NCI-H1436 treated with DMSO at 0.1 percent for 48 hours (cell line): ENCODE measurements at places on chromosomes 11 and 22.

DNA sequence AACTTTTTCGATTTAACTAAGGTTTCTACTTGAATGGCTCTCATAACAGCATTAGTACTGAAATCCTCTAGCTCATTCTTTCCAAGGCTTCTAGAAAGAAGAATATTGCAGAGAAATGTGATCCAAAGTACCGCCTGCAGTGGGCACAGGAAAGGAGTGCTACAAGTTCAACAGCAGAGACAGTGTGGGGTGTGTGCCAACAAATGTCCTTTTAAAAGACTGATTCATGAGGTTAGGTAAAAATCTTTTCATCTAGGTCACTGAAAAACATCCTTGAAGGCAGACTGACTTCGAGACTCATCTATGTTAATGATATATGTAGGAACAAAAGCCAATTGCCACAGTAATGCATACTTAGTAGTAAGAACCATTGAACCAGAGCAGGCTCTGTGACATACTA lies 349.1 kb upstream of the PITPNB start:
- no peak for DNase-seq

DNA sequence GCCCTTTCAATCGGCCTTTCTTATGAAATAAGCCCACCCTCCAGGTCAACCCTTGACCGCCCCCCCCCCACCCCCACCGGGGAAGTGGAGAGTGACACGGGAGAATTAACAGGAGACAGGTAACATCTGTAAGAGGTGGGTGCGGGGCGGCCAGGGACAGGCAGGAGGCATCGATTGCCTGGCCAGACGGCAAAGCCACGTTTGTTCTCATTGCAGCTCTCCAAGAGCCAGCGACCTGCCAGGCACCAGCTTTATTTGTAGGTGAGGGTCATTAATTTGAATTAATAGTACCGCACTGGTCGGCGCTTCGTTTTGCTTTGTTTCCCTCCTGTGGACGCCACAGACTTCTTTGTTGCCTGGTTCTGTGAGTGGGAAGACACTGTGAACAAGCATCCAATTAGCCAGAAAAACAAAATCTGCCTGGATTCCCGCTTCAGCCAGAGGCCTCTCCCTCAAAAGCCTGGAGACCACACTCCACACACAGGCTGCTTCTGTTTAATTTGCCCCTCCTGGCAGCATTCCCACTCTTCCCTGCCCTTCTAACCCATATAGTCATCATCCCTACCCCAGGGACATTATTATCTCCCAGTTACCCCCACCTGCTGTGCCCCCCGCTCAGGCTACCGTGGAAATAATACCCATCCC lies 104.5 kb upstream of the OPCML start:
- DNase-seq = no peak

- no peak for DNase-seq
Observed at GRCh38 chr11:21323617-21324016, 654.2 kb downstream of the NELL1 start.

DNA sequence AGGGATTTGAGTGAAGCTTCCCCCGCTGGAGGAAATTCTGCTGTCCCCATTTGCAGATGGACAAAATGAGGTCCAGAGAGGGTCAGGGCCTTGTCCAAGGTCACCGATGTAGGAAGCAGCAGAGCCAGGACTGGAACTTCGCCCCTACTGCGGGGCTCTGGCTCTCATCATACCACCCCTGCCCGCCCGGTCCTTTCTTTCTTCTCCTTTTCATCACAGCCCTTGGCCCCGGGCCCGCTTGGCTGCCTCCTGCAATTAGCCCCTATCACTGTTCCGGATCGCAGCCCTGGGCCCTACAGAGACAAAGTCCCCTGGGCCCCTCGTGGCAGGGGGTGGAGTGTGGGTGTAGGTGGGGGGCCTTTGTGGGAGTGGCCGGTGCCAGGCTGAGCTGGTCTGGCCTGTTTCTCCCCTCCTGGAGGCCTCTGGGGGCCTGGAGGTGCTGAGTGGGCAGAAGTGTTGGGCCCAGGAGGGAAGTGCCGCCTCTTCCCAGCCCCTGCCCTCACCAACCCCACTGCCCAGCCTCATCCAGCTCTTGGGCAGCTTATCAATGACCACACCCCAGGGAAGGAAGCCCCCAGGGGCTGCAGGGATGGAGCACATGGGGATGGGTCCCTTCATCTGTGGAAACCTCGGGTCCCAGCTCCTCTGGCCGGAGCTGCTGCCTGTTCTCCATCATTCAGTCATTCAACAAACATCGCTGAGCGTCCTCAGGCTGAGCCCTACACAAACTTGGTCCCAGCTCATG lies 3.4 kb downstream of the EMID1 start:
- peak; percentile 31 for DNase-seq

- DNase-seq = no peak
Observed at GRCh38 chr11:95341221-95341620, 110.2 kb upstream of the SESN3 start.

DNA sequence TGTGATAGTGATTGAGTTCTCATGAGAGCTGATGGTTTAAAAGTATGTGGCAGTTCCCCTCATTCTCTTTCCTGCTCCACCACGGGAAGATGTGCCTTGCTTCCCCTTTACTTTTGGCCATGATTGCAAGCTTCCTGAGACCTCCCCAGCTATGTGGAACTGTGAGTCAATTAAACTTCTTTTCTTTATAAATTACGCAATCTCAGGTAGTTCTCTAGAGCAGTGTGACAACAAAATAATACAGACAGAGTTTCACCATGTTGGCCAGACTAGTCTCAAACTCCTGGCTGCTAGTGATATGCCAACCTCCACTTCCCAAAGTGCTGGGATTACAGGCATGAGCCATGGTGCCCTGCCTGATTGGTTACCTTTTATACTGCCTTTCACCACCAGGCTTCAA lies 755.2 kb downstream of the METTL15 start:
- no peak for DNase-seq

GRCh38 chr22:36587289-36588154 lies 58.6 kb upstream of the EIF3D start:
- no peak for DNase-seq

- DNase-seq = no peak
Observed at GRCh38 chr11:73324665-73325035, 16.6 kb downstream of the ARHGEF17 start.

DNA sequence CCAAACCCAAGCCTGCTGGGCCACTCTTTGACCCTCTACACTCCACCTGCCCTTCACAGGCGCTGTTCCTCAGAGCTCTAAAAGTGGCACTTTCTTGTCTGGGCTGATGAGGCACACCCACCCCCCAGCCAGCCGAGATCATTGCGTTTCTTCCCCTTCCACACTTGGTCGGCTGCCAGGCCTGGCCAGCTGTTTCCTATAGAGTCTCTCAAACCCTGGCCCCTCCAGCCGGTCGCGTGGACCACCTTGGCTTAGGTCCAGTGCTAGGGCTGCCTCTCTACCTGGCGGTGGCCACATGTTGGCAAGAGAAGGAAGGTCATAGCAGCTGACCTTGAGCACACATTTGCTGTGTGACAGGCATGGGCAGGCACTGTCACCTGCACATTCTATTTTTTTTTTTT lies 60.6 kb downstream of the PPP6R2 start:
- DNase-seq = no peak

DNA sequence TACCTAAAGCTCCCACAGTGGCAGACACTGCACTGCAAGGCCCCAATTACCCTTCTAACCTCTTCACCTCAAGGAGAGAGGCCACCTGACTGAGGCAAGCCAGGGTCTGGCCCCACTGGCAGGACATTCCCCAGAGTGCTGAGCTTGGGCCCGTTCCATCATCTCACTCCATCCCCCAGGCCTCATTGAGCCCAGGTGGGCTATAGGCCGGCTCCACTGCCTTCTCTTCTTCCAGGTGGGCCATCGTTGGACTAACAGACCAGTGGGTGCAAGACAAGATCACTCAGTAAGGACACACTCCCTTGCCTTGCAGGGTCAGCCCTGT lies 19.1 kb downstream of the CDC45 start:
- DNase-seq = no peak

DNA sequence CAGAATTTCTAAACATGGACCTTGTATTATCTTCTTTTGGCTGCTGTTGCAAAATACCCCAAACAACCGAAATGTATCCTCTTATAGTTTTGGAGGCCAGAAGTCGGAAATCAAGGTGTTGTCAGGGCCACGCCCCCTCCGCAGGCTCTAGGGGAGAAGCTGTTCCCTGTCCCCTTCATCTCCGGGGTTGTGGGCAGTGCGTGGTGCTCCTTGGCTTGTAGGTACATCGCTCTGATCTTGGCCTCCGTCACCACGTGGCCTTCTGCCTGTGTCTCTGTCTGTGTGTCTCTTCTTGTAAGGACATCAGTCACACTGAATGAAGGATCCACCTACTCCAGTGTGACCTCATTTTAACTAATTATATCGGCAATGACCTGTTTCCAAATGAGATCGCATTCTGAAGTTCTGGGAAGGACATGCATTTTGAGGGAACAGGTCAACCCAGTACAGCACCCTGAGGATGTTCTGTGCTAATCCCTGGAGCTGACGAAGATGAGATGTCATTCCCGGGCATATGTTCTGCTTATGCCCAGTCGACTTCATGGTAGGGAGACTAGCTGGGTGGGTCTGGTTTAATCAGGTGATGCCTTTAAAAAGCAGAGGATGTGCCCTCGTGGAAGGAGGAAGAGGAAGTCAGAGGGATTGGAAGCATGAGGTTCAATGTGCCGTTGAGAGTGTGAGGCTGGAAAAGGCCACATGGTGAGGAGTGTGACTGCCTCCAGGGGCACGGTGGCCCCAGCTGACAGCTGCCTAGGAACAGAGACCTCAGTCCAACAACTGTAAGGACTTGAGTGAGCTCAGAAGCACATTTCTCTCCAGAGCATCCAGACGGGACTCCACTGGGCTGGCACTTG lies 531.1 kb downstream of the TBC1D22A start:
- DNase-seq = no peak

DNA sequence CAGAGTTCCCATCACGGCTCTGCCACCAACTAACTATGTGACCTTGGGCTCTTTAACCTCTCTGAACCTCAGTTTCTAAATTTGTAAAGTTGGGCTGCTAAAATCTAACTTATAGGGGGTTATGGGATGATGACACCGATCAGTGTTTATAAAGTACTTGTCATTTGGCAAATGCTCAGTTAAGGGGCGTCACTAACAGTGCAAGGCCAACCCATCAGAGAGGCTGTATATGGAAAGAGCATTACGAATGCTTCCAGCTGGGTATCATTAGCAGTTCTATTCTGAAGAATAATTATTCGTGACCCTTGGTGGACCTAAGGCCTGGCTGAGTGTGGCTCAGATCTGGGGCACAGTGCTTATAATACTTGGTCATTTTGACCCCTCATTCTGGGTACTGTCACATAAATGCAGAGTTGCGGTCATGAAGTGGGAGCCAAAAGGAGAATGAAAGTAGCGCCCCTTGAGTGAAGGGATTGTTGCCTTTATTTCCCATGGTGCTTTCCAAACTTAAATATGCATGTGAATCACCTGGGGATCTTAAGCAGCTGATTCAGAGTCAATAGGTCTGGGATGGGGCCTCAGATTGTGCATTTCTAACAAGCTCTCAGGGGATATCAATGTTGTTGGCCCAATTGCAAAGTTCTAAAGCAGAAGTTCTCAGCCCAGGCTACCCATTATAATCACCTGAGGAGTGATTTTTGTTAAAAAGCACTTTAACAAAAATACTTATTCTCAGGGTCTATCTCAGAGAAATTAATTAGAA lies 115.8 kb downstream of the CSNK2A3 start:
- no peak for DNase-seq

DNA sequence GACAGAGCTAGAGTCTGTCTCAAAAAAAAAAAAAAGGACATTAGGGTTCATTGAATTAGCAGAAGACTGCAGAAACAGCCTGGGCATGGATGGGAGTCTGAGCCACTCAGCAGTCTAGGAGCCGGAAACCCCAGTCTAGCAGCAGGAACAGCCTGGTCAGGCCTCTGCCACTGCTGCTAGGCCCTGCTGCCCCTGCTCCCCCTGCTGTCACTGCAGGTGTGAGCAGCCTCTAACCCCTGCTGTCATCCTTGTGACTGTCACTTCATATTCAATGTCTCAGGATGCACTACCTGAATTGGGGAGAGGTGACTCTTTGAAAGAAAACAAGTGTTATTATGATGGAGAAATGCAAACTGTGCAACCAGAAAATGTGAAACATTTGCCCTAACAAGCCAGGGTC lies 7.0 kb upstream of the DDX17 start:
- DNase-seq = no peak

DNA sequence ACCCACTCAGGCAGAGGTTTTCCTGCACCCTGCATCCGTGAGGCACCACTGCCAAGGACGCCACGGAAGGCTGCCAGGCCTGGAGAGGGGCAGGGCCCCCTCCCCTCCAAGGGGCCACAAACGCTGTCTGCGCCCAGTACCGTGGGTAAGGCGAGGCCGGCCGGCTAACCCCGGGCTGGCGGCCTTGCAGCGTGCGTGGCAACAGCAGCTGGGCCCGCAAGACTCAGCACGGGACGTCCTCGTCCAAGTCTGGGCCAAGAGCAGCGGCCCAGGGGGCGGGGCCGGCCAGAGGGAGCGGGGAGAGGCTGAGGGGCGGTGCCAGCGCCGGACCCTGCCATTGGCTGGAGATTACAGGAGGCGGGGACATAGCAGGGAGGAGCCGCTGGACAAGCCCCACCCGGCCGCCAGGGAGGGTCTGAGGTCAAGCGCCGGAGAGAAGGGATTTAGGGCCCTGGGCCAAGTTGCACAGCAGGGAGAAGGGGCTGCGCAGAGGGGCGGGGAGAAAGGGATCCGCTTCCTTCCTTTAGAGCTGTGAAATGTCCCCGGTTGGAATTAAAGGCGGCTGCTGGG lies 16.0 kb downstream of the SLC43A1 start:
- no peak for DNase-seq

DNA sequence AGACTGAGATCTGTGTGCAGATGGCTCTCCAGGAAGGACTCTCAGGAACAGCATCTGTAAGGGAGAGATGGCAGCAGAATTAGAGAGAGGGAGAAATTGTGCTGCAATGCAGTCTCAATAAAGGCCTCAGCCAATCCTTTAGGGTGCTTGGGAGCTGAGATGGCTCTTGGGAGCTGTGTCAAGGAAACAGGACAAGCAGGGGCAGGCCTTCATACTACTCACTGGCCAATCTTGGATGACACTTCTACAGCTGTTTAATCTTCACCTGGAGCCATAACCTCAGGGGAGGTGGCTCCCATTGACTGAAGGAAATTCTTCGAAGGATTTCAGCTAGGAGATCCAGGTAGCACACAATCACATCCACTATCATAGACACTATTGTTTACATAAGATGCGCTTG lies 10.0 kb downstream of the OR5B21 start:
- DNase-seq = no peak

GRCh38 chr11:26070714-26071380 lies 261.1 kb upstream of the ANO3 start:
- DNase-seq = peak; percentile 22

DNA sequence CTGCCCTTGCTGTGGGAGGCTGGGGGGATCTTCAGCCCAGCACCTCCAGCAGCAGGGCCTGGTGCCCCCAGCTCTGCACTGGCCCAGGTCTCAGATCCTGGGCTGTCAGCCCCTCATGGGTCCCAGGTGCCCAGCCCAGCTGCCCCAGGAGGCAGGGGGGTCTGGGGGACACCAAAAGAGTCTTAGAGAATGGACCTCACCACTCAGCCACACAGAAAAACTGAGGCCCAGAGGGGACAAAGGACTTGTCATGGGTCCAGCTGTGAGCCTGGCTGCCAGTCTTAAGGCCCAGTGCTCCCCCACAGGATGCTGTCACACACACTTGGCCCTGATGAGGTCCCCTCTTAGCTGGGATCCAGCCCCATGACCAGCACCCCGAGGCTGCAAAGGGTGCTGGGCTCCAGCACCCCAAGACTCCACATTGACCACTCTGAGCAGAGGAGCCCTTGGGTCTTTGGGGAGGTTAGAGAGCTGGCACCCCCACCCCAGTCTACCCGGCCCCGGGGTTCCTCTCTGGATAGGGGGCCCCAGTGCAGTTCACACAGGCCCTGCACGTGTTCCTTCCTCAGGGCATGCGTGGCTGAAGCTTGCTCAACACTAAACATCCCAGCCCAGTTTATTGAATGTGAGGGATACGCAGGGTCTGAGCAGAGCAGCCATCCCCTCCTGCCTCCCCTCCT lies 54.4 kb downstream of the IGLL5 start:
- DNase-seq = no peak

GRCh38 chr11:94526645-94527438 lies 14.6 kb downstream of the C11orf97 start:
- no peak for DNase-seq
